ENCODE measurements at places on chromosomes 11 and 22.

- no peak for DNase-seq
These were observed 113.4 kb upstream of the RRM1 start for GRCh38 chr11:3981084-3981633.

GRCh38 chr11:69705351-69705811 is 1.6 kb upstream of the FGF19 start:
- DNase-seq, result no peak

- DNase-seq, result no peak
These were observed 1932.2 kb upstream of the RAG2 start for GRCh38 chr11:38530226-38530625.

DNA sequence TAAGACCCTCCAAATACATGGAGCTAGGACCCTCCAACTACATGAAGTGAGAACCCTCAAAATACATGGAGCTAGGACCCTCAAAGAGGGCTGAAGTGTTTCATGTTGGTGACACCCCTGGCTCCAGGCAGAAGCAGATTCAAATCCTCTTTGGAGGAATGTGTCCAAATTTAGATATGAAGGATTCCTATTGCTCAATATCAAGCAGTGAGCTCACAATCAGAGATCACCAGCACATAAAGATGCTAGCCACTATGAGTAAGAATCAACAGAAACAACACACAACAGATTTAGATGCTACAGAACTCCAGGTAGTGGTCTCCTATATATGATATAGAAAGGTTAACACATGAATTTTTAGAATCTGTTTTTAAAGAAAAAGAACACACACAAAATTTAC is 11.2 kb upstream of the RAB3IL1 start:
- no peak for DNase-seq

- no peak for DNase-seq
These were observed 87.8 kb downstream of the FEZ1 start for GRCh38 chr11:125408311-125408711.

DNA sequence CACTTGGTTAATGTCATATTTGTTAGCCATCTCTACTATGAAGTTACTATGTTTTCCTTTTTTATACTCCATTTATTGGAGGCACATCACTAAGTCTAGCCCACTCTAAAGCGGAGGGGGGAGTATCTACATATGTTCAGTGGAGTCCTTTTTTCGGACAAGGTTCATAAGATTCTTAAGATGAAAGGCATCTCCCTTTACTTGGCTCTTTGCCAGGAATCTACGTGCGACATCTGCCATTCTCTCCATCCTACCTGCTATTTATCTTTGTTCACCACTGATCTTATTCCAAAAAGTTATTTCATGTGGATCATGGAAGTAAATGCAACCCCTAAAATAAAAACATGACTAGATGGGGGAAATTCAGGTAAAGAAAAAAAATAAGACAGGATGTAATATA is 77.4 kb upstream of the YWHAH start:
- DNase-seq, result no peak

GRCh38 chr11:133064152-133064877 is 468.0 kb downstream of the OPCML start:
- DNase-seq, result no peak
